ENCODE measurements at places on chromosomes 2 and 18.
A peak's percentile ranks its signal among the peaks of the same experiment; 100 is the strongest.

GRCh38 chr18:7165846-7166393, 48.3 kb upstream of the LAMA1 start:
- no peak for DNase-seq

DNA sequence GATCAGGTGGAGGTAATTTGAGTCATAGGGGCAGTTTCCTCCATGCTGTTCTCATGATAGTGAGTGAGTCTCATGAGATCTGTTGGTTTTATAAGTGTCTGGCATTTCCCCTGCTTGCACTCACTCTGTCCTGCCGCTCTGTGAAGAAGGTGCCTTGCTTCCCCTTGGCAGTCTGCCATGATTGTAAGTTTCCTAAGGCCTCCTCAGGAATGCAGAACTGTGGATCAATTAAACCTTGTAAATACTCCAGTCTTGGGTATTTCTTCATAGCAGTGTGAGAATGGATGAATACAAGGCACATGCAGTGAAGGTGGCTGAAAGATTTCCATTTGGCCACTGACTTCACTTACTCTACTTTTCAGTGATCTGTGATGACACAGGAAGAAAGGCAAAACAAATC, 133.7 kb downstream of the SH3BP4 start:
- no peak for DNase-seq

GRCh38 chr2:220144411-220144810, 517.0 kb downstream of the SLC4A3 start:
- DNase-seq, result peak; percentile 83

- DNase-seq, result no peak
Observed at GRCh38 chr2:7703048-7703447, 785.8 kb downstream of the RNF144A start.

DNA sequence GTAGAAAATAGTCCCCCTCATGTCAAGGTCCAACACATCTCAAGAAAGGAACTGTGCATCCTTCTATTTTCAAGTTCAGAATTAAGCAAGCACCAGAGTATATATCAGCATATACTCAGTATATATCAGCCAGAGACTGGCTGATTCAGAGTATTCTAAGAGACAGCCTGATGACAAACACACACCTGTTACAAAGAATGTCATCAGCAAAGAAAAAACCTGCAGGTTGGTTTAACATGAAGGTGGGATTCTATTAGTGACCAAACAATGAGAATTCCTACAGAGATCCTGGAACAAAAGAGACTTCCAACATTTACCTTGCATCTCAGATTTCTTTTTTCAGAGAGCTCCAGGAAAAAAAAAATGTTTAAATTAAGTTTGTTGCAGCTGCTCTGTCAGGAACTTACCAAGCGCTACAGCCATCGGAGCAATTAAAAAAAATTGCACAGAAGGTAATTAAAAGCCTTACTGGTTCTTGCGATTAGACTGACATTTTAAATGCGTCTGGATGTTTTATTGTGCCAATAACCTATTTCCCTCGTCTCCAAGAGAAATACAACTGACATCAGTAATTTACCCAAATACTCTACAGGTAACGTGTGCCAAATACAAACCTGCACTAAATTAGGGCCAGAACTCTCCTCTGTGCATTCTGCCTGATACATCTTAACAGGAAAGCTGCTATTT, 218.1 kb downstream of the HNMT start:
- no peak for DNase-seq

DNA sequence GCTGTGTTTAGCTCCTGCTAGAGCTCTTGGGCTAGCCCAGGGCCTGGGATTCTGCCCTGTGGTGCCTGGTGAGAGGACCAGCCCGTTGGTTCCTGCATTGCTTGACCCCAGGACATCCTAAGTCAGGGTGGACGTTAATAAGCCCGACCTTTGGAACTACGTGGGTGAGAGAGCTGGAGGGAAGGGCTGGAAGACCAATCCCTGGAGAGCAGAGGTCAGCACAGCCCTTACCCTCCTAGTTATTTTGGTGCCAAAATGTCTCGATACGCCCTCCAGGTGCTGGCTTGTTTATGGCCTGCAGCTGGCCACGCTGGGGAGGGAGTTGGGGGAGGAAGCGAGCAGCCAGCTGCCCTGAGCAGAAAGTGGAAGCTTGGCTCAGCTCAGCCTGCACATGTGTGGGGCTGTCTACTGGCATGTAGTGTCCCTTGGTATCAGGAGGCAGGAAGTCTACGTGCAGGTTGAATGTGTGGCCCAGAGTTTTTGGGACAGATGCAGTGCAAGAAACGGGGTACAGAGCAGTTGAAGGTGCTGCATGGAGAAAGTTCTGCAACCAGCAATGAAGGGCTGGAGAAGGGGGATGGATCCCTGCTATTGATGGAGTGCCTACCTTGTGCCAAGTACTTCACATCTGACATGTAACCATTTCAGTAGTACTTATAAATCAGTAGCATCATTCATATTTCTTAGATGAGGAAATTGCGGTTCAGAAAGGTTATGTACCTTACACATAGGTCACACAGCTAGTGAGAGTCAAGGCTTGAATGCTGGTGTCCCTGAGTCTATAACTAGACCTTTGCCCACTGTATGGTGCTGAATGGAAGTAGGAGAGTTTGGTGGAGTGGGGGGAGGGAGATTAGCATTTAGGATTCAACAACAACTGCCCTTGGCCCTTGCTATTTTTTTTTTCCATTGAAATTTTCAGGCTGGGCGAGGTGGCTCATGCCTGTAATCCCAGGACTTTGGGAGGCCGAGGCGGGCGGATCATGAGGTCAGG, 5.0 kb upstream of the DGKD start:
- no peak for DNase-seq

GRCh38 chr18:25239581-25240419, 112.2 kb downstream of the ZNF521 start:
- no peak for DNase-seq

DNA sequence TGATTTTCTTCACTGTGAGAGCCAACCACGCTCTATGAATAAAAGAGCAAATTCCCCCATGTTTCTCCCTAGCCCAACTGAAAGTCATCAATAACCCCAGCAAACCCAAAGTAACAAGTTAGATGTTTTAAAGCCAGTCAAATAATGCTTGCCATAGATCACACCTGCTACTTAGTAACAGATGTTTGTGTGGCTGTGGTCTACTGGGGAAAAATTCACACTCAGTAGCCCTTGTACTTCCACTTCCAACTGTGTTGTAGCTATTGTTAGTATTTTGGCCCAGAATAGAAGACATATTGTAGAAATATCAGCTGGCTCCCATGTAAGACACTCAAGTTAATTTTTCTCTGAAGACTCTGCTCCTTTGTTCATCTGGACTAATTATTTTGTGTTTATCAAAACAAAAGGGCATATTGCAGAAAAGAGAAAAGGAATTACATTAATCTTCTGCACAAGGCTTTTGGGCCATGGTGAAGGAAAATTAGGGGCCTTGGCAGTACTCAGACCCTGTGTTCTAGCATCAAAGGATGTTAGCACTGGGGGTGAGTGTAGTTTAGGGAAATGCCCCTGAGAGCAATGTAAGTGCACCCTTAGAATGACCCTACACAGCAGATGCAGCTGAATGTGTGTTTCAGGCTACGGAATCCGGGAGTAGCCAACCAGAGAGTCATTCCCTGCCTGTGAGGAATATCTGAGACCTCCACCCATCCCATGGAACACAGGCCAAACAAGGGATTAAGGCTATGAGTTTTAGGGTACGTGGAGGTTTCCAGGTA, 521.9 kb downstream of the EPHA4 start:
- no peak for DNase-seq

DNA sequence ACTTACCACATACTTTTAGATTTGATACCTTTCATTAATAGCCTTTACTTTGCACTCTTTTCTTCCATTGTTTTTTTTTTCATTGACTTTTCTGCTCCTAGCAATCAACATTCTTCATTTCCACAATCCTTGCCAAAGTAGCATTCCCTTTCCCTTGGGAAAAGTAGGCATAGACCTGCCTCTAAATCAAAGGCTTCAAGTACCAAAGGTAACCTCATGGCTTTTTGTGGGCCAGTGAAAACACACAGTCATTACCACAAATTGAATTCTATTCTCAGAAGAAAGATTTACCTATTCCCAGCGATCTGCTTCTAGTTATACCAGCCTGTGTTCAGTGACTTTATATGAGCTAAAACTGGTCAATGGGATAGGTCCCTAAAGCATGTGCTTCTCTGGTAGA, 109.2 kb downstream of the SOCS6 start:
- no peak for DNase-seq

GRCh38 chr18:78558948-78559347, 420.7 kb upstream of the SALL3 start:
- DNase-seq, result no peak

DNA sequence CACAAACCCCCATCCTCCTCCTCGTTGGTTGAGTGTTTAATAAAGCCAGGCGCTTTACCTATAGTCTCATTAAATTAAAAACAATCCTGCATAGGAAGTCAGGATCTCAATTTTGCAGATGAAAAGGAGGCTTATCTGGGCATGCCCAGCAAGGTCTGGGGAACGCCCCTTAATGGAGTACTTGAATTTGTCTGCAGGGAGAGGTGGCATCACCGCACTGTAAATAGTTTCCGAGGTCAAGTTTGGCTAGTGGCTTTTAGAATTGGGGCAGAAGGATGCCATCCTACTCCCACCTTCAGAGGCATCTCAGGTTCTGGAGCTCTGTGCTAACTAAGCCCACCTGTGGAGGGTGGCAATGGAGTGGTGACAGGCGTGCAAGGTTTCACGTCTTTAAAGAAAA, 149.2 kb downstream of the TGIF1 start:
- no peak for DNase-seq

- DNase-seq, result no peak
Observed at GRCh38 chr2:72513011-72513410, 312.8 kb downstream of the EXOC6B start.

GRCh38 chr2:48043746-48044145, 137.4 kb upstream of the FBXO11 start:
- DNase-seq, result no peak

GRCh38 chr2:101545950-101546349, 71.0 kb upstream of the RFX8 start:
- no peak for DNase-seq

Data from fibroblast of mammary gland (primary cell).